ENCODE measurements at places on chromosomes 5 and 9.

DNA sequence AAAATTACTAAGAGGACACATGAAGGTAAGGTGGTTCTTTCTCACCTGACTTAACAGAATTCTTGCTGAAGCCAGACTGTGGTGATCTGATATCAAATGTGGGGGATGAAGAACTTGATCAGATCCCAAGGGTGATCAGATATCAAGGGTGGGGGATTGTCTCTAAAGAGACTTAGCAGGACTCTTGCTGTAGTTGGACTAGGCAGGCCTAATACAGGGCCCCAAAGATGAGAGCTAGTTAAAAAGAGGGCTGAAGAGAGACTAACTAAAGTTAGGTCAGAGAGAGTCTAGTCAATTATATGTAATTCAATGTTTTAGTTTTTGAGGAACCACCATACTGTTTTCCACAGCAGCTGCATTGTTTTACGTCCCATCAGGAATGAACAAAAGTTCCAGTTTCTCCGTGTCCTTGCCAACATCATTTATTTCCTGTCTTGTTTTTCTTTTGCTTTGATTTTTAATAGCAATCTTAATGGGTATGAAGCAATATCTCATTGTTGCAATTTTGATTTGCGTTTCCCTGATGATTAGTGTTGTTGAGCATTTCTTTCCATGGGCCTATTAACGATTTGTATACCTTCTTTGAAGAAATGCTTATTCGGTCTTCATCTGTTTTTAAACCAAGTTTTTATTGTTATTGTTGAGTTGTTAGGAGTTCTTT is 77.6 kb upstream of the ALDH1A1 start:
- DNase-seq: no peak

- no peak for DNase-seq
Measured at GRCh38 chr5:39478863-39479262, 54.1 kb upstream of the DAB2 start.

DNA sequence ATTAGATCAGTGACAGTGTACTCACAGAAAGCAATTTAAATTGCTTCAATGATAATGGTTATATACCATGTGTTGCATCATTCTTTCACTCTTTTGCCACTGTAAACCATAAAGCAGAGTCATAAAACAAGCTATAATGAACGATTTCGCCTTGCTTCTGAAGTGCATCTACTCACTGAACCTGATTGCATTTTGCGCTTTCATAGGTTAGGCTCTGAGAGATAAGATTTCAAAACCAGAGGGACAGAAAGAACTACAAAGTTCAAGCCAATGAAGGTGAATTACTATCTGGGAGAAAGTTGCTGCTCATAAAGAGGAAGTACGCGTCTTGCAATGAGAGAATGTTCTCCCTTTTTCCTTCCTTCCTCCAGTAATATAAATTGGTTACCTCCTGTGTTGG is 412.7 kb downstream of the CETN3 start:
- no peak for DNase-seq

DNA sequence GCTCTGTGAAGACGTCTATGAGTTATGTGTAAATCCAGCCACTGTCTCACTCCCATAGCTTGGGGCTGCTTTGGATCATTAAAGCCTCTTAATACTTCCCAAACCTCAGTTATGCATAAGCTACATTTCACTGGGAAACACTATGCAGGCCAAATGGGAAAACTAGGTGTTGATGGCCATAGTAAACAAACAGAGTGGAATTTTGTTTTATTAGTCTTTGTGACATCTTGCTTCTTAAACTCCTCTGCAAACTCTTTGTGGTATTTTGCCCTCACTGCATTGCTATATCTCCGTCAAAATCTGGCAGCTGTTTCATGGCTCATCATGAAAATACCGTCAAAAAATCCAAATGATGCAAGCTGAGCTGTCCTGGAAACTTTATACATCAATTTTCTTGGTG is 167.2 kb upstream of the HMHB1 start:
- DNase-seq: no peak

DNA sequence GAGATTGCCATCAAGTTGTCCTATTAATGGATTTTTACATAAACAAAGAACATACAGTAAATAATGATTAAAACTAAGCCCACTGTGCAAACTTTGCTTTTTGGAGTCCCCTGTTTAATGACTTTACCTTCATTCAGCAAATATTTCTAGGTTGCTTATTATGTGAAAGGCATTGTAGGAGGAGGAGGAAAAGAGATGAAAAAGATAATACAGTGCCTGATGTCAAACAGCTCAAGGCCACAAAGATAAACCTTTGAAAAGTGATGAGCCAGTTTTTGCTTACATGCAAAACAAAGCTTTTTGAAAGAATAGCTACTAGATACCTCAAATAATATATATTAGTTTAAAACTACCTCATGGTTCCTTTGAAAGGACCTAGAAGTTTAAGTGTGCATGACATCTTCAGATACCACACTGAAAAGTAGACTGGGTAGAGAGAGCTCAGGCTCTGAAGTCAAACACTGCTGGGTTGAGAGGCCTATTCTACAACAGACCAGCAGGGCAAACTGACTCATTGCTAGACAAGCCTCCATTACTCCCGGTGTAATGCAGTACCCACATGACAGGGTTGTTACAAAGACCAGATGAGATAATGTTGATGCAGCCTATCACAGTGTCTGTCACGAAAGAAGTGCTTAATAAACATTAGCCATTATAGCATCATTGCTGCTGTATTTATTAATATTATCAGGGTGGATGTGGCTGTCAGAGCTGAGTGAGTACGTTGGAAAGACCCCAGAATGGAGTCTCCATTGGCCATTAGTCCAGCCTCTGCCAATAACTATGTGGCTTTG is 11.8 kb downstream of the DEPDC1B start:
- no peak for DNase-seq

DNA sequence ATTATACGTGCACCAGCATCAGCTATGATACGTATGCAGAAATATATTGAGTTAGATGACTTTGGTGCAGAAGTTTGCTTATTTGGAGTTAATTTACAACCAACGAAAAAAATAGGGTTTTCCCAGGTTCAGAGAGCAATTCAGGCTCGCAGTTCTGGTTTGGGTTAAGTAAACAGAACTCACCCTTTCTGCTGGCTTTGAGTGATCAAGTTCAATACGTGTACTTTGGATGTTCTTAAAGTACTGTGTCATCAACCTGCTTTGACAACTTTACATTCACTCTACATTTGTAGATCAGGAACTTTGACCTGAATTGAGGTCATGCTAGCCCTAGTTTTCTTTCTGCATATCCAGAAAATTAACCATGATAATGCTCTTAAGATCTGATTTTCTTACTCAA is 40.7 kb downstream of the ACOT12 start:
- no peak for DNase-seq

GRCh38 chr5:57082441-57083067 is 91.3 kb upstream of the GPBP1 start:
- DNase-seq: no peak

DNA sequence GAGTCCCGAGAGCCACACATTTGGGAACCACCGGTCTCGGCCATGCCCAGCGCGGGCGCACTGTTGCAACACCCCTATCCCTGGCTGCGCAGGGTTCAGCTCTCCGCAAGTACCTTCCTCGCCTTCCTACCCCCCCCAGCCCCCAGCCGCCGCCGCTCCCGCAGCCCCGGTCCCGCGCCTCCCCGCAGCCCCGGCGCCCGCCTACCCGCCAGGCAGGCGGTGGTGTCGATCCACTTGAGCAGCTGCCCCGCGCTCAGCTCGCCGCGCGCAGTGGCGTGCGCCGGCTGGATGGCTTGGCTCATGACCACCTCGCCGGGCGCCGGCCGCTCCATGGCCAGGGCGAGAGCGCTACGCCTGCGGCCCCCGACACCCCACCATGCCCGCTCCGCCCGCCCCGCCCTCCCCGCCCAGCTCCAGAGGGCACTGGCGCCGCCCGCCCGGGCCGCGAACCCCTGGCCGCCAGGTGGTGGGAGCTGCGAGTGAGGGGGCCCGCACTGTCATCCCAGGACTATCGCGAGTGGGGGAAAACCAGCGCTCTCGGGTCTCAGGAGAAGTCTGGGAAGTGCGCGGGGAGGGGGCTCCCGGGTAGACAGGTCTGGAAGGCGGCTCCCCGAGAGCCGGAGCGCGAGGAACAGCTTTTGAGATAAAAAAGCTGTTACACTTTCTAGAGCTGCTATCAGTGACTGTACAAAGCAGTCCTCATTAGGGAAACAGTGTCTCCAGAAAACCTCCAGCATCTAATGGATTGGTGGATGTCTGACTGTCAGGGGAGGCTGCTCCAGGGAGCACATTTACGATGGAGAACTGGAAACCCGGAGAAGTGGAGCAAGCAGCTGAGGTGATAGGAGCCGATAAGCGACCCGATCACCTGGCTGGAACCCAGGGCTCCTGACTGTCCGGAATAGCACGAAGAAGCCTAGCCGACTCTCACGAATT is at the start of gene ACOT12:
Gene ACOT12, minus strand, starts transcription at position 352 of the 936 bp plus-strand sequence. Its CDS starts 20 bp downstream, at position 332.
- no peak for DNase-seq

DNA sequence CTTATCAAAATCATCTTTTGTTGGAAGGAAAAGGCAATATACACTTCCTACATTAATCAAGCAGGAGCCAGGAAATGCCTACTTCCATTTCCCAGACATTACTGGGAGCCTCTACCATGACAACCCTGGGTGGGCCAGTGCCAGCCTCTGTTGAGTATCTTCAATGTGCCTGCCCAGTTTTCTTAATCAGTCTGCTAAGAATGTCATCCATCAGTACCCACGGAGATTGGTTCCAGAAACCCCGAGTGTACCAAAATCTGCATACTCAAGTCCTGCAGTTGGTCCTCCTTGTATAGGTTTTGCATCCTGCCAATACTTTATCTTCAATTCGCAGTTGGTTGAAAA is 82.4 kb downstream of the MARCHF3 start:
- DNase-seq: no peak

Measured in activated T-helper 1 cell treated with Interleukin-2 at 50 U/mL for 16 hours (primary cell).